NCI-H2029 treated with DMSO at 0.1 percent for 48 hours (cell line): ENCODE measurements at places on chromosomes 1 and 21.

DNA sequence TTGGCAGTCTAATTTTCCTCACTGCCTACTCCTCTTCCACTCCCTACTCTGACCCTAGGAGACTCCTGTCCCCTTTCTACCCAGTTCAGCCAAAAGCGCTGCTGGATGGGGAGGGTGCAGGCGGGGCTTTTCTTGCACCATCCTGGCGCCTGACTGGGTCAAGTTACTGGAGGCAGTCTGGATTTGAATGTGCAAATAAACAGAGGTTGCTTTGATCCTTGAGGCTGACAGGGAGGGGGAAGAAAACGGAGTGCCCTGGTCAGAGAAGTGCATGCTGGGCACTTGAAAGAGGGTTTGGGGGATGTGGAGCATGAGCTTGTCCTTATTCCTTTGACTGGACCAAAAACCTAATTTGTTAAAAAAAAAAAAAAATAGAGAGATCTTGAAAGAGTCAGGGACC lies 76.8 kb upstream of the SOX13 start:
- peak; percentile 24 for DNase-seq

GRCh38 chr21:34031835-34032370 lies 41.5 kb upstream of the MRPS6 start:
- DNase-seq, result no peak

GRCh38 chr21:45138199-45139002 lies 64.0 kb downstream of the ADARB1 start:
- DNase-seq, result peak; percentile 5

DNA sequence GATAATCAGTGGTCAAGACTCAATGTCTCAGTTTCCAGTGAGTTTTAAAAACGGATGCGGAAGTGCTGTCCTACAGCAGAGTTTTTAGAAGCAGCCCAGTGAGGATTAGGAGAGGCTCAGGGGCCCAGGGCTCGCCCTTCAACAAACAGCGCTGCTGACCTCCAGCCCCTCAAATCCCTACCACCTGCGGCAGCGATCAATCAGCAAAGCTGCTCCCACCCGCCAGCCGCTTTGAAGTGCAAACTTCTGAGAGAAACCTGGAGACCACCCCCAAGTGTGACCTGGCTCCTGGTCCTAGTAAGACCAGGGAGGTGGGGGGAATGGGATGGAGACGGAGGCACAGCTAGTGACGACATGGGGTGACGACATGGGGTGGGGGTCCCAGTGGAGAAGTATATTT lies 14.4 kb downstream of the ZBTB17 start:
- no peak for DNase-seq

- DNase-seq, result peak; percentile 37
Observed at GRCh38 chr1:202012544-202013478, 2.4 kb downstream of the ELF3 start.

DNA sequence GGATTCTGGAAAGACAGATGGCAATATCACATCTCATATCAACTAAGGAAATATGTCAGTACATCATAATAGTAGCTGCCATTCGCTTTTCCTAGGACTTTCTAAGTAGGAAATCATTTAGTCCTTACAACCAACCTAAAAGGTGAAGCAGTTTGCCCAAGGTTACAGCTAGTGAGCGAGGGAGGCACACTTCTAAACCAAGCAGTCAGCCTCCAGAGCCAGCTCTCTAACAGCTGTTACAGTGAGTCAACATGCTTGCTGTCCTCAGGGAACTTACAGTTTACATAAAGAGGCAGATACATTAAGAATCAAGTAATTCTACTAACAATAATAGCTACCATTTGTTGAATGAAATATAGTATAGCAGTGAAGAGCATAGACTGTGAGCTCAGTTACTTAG lies 57.1 kb downstream of the GIPC2 start:
- no peak for DNase-seq

- DNase-seq, result no peak
Observed at GRCh38 chr1:114535401-114535800, 24.4 kb upstream of the TRIM33 start.

DNA sequence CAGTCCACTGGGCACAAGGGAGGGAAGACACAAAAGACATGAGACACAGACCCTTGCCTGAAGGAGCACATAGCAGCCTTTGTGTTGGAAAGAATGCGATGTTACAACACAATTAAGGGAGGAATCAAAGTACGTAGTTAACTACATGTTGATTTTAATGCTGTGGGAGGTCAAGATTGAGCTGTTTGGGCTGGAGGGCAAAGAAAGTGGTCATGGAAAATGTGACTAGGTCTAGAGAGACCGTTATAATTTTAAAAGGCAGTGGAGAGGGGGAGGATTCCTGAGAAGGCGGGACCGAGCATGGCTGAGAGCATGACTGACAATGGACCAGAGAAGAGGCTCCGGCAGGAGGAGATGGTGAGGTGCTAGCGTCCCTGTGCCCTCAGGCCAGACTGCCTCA lies 111.8 kb upstream of the ATP1A1 start:
- no peak for DNase-seq

- no peak for DNase-seq
Observed at GRCh38 chr1:240107058-240107684, 15.5 kb downstream of the FMN2 start.

GRCh38 chr21:45916011-45916840 lies 65.3 kb upstream of the COL6A1 start:
- no peak for DNase-seq

- no peak for DNase-seq
Observed at GRCh38 chr1:169099561-169099960, 6.9 kb upstream of the ATP1B1 start.

DNA sequence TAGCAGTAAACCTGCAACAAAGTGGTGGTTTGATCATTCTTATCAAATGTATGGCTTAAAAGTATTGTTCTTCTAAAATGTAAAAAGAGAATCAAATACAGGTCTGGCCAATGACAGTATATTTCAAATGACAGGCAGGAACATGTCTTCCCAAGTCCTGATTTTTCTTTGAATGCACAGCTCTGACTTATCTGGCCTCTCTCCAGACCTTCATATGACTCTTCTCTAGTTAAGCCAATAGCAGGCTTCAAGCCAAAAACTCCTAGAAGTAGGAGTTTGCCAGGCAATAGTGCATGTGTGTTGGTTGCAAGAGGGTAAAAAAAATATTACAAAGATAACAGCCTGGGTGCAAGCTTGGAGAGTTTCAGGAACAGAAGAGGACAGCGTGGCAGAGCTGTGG lies 345.5 kb downstream of the SMYD3 start:
- peak; percentile 34 for DNase-seq

DNA sequence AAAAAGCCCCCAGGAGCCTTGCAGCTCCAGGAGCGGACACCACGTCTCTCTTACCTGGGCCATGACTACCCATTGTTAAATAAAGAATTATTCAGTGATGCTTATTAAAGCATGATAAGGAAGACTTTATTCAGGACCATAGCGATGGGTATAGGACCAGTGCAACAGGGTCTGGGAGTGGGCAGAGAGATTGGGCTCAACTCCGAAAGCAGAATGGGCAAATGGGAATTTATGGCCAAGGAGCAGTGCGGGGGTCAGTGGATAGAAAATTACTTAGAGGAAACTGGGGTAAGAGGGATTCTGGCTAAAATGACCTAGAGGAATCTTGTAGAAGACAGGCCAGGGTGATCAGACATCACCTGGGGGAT lies 580 bp upstream of the ATP5PO start:
- no peak for DNase-seq

GRCh38 chr1:7317888-7318287 lies 453.2 kb upstream of the VAMP3 start:
- no peak for DNase-seq

DNA sequence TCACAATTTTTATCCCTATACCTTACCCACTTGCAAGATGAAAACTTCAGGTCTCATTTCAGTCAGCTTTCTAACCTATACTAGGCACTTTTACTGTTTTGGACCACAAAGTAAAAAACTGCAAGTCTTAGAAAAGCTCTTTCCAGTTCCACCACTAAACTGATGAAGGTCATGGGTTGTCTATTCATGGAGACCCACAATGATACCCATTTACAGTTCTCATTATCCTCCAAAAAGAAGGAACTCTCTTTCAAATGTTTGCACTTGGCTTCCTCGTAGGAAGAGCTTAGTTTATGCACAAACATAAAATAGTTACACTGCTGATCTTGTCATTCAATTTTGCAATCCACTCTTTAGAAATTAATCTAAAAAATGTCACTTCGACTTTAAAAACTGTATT lies 9.3 kb downstream of the ZNF281 start:
- no peak for DNase-seq

- DNase-seq, result no peak
Observed at GRCh38 chr1:206771338-206771692, 742 bp downstream of the IL19 start.

DNA sequence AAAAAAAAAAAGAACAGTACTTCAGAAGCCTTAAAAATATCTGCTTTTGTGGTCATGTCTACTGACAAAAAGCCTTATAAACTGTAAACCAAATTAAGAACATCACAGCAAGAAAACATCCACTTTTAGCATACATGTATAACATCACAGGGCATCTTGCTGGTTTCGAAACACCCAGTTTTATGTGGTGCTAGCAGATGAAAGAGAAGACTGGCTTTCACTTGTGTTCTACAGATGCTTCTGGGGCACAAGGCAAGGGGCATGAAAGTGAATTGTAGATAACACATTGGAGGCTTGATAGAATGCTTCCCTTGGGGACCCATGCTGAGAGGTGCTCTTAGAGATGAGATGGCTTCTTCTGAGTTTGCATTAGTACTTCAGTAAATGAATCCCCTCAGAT lies 543.7 kb upstream of the PKN2 start:
- no peak for DNase-seq

DNA sequence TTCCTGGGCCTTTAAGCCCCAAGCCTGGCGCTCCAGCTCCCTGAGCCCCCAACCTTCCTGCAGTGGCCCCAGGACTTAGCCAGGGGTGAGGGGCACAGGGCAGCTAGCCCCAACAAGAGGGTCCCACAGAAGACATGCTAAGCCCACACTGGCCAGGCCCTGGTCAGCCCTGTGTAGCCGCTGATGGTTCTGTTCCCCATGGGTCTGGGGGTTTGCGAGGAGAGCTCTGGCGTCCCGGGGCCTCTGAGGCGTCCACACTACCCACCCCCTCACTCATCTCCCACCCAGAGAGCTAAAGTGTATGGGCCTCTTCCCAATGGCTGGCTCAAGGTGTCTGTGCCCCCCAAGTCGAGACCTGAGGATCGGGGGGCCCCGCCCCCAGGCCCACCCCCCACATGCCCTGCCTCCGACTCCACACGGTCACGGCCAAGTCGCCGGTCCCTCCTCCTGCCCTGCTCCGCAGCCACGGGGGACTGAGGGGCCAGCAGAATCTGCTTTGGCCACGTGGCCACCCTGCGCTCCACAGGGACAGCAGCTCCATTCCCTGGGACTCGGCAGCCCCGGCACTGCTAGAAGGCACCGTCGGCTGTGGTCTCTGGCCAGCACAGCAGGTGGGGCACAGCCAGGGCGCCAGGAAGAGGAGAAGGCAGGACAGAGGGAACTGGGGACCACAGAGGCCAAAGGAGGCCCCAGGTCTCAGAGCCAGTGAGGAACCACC lies 7.8 kb downstream of the TNFRSF18 start:
- DNase-seq, result no peak

- DNase-seq, result no peak
Observed at GRCh38 chr1:55234016-55234415, 18.9 kb upstream of the USP24 start.

DNA sequence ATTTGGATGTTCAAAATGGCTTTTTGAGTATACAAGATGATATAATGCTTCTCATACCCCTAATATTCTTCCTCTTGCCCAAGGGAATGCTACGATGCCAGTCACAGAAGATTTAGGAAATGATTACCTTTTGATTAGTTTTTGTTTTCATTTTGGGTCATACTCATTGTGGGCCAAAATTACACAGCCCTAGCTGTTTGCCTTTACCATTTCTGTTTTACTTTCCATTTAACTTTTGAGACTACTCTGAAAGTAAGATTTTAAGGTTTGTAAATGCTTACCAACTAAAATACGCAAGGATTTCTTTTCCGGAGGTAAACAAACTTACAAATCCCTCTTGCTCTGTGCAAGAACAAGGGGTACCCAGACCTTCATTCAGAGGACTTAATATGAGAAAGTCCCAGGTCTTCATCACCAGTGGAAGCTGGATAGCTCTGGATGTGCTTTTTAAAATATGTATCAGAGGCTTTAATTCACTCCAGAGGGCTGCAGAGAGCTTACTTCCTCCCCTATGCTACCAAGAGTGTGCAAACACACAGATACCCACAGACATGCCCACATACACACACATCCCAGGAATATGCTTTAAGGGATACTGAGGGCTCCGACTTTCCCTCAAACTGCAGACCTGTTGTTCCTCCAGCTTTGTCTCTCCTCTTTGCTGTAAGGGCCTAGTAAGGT lies 631.4 kb downstream of the SMYD3 start:
- no peak for DNase-seq

- DNase-seq, result no peak
Observed at GRCh38 chr21:45735259-45736000, 91.9 kb downstream of the PCBP3 start.

GRCh38 chr1:229558460-229559335 lies at the start of gene ABCB10:
Gene ABCB10, minus strand, starts transcription at chr1:229558707. Its CDS starts 55 bp downstream, at chr1:229558652.
- DNase-seq, result peak; percentile 82

GRCh38 chr1:99737016-99737415 lies 29.4 kb downstream of the FRRS1 start:
- DNase-seq, result no peak

DNA sequence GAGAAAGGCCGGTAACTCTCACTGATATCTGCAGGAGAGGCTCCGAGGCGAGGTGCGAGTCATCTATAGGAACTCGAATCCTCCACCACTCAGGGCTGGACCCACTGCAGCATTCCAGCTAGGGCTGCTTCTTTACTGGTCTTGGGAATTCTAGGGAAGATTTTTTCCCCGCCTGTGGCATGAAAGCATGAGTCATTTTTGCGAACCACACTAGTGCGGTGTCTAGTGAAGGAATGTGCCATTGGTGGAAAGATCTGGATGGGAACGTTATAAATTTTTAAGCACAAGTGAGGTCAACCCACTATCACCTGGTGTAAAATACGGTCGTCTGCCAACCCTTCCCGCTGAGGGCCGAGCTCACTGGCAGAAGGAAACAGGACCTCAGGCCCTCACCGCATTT lies 49.7 kb downstream of the SYF2 start:
- no peak for DNase-seq

GRCh38 chr1:208030288-208031091 lies 119.6 kb upstream of the CD34 start:
- DNase-seq, result no peak

- no peak for DNase-seq
Observed at GRCh38 chr1:22738069-22738435, 27.4 kb downstream of the EPHB2 start.

DNA sequence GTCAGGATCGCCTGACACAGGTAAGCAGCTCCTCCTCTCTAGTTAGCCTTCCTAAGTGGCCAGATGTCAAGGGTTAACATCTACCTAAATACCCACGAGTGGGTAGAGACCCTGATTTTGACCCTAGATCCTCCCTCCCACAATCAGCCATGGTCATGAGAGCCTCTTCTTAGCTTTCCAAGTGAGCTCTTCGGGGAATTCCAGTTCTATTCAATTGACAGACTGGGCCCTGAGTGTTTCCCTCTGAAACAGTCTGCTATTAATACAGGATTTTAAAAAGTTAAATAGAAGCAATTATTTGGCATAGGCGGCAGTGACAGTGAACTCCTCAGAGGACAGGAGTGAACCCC lies 28.1 kb downstream of the C2CD2 start:
- no peak for DNase-seq

- no peak for DNase-seq
Observed at GRCh38 chr1:219906924-219907771, 21.2 kb downstream of the SLC30A10 start.

GRCh38 chr1:88451856-88452255 lies 232.2 kb upstream of the PKN2 start:
- DNase-seq, result no peak
